ENCODE measurements at places on chromosomes 7 and 10.

GRCh38 chr10:101495324-101495925 is 92.6 kb downstream of the POLL start:
- peak; percentile 11 for DNase-seq

- no peak for DNase-seq
These were observed 136.5 kb upstream of the ETV1 start for GRCh38 chr7:14125998-14126397.

DNA sequence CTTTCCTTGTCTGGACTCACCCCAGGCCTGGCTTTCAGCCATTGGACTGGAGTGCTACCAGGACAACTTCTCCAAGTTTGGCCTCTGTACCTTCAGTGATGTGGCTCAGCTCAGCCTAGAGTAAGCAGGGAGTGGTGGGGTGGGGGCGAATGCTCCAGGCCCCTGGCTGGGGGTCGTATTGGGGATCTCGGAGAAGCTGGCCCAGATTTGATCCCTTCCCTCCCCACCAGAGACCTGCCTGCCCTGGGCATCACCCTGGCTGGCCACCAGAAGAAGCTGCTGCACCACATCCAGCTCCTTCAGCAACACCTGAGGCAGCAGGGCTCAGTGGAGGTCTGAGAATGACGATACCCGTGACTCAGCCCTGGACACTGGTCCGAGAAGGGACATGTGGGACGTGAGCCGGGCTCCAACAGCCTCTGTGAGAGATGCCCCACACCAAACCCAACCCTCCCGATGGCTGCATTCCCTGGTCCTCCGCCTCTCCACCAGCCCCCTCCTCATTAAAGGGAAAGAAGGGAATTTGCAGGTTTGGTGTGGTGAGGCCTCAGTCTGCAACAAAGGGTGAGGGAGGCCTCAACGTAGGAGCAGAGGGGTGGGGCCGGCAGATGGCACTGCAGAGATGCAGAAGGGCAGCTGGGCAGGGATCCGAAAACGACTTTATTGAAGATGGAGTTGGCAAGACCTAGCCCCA is 14.8 kb downstream of the TRPV6 start:
- no peak for DNase-seq

DNA sequence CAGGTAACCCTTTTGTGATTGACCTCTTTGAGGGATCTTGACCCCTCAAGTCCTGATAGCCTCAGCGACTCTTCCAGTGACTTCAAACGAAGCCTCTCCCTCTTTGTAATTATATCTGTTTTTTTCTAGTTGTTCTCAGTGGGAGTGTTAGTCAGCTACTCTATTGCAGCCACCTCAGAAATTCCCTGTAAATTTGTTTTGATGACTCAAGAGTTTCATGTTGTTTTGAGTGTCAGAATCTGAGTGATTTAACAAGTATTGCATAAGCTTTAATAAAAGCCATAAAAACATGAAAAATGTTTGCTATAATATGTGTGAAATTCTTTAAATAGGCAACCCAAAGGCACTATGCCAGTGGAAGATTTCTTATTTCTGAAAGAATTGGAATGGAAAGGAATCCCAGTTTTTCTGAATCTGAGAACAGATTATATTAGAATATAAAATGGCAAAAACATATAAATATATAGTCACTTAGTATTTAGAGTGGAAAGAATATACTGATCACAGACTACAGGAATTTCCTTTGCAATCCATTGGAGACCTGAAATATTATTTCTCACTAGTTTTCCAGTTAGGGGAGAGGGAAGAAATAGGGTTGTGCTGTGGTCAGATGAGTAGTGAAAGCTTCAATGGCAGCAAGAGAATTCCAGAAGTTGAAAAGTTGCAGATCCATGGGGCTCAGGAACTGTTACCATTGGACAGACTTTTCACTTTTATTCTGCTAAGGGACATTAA is 94.4 kb upstream of the SEMA3C start:
- peak; percentile 49 for DNase-seq

DNA sequence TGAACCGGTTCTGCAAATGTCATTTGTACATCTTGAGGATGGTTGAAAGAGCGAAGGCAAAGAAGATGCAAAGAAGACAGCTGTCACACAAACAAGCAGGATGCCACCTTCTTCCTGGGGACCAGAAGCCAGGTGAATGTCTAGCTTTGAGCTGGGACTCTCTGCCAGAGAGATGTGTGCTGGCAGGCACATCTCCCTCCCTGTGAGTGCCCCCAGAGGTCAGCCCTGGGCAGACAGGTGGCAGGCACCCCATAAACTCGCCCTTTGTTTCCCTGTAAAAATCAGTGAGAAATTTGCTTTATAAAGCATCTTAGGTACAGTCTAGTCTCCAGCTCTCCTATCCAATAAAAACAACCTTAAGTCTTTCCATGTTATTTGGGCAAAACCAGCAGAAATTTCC is 2.6 kb upstream of the TCERG1L start:
- DNase-seq = no peak

DNA sequence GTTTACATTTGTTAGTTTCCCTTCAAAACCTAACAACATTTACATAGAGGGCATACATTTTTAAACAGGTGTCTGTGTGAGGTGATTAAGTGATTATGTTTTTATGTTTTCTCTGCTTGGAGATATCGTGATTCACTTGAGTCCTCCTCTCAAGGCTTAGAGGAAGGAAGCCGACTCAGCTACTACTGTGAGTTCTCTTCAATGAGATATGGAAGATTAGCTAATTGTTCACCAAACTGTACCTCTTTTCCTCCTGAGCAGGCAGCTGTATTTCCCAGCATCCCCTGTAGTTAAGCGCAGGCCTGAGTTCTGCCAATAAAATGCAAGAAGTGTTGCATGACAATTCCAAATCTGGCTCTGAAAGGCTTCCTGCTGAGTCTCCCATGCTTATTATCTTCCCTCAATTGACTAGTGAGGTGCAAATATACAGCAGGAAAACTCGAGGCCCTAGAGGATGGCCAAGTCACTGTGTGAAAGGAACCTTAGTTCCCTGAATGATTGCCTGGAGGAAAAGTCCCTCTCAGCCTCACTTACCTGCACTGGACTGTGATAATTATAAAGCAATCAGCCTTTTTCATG is 528.7 kb downstream of the GRM8 start:
- DNase-seq = no peak

DNA sequence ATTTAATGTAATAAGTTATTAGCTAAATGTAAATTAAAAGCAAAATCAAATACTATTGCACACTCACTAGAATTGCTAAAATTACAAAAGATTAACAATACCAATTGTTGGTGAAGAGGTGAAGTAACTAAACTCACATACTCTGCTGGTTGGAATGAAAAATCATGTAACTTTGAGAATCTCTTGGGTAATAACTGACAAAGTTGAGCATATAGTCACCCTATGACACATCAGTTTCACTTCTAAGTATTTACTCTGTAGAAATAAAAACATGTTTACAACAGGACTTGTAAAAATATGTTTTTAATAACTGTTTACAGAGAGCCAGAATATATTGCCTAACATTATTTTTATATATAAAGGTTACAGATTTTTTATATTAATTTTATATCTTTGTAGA is 33.6 kb downstream of the CNTNAP2 start:
- no peak for DNase-seq

GRCh38 chr10:91422915-91423314 is 12.8 kb downstream of the HECTD2 start:
- DNase-seq = no peak

DNA sequence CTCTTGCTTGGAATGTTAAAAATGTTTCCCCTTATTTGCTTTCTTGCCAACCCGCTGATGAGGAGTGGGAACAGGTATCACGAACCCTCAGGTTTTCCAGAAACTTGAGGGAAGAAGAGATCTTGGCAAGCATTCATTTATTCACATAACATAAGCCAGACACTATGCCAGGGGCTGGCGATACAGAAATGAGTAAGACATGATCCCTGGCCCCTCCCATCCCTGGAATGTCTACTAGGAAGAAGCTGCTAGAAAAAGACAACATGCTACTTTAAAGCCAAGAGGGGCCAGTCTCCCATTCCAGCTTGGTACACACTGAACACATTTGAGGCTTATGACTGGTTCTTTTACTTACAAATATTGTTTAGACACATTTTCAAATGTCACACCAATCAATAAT is 26.4 kb downstream of the SLC35B4 start:
- DNase-seq = no peak

DNA sequence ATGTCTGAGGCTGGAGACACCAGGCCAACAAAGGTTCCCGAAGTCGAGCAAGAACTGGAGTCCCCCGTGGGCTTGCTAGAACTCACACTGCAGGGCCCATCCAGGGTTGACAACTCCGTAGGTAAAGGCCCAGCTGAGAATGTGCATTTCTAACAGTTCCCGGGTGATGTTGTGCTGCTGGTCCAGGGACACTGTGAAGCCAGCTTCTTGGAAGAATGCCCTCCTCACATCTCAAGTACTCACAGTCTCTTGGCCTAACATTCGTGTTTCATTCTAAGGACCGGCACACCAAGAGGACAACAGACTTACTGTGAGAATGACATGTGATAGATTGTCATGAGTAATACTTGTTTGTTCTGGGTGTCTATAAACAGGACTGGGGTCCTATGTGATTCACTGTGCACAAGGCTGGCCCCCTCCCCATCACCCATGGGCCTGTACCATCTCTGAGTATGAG is 682.3 kb upstream of the IGFBP3 start:
- no peak for DNase-seq

GRCh38 chr10:78687626-78688025 is 381.1 kb upstream of the ZMIZ1 start:
- DNase-seq = no peak

DNA sequence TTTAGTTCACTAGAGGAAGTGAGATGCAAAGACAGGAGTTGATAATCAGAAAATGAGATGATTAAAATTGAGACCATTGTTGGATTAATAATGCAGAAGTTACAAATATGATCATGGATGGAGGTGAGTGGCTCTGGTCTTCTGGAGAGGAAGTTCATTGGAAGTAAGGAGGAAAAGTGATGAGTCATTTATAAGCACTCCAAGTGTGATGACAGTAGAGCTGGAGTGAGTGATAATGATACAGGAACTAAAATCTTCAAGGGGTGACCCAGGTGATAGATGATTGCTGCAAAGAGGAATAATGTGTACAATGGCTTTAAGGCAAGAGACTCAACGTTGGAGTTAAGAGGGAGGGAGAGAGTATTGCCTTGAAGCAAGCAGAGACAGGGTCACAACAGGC is 20.7 kb downstream of the ZNF32 start:
- DNase-seq = no peak

- peak; percentile 56 for DNase-seq
These were observed 675 bp upstream of the SCD start for GRCh38 chr10:100346351-100346764.

DNA sequence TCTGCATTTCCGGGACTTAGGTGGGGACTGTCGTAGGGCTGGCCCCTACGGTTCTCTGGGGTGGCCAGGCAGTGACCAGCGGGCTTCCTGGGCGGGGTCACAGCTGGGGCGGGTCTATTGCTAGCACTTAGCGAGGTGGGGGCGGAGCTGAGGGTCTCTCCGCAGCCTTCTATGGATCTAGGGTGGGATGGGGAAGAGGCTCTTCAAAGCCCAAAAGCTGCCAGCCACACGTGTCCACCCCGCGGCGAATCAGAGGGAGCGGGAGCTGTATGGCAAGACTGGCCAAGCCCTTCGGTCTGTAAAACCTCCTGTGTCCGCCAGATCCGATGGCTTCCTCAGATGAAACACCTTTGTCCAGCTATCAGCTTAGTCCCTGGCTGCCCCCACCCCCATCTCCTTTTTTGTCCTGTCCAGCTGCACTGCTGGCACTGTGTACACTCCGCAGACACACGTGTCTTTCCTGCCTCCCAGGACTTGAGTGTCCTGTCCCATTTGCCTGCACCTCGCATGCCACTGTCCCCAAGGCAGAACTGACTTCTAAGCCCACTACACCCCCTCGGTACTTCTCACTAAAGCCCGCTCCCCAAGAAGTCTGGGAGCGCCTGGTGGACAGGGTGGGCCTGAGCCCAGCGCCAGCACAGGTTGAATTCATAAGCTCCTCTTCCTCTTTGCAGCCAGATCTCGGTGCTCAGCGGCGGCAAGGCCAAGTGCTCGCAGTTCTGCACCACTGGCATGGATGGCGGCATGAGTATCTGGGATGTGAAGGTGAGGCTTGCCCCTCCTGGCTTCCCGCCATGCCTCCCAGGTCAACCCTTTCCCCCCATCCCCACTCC is 14.8 kb downstream of the PDAP1 start:
- no peak for DNase-seq

- DNase-seq = no peak
These were observed 545.1 kb downstream of the SH2D4B start for GRCh38 chr10:81082621-81083376.

DNA sequence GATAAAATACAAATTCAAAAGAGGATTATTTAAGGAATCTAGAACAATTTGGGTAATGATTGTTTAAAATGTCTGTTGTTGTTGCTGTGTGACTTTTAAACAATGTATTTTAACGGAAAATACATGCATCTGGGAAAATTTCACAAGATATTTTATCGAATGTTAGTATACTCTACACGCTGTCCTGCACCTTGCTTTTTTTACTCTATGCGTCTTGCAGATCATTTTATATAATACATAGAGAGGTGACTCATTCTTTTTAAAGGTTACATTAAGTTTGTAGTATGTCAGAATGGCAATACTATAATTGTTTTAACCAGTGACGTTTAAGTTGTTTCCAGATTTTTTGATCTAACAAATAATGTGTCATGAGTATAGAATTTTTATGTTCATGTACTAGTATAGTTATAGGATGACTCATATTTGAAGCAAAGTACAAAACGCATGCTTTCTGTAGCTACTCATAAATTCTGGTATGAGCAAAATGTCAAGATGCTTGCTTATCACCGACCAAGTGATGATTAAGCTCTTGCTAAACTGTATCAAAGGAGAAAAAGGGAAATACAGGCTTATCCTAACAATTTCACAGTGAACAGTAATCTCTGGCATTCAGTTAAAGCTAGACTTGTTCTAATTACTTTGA is 4.9 kb downstream of the DKK1 start:
- DNase-seq = peak; percentile 67

- DNase-seq = no peak
These were observed 4.4 kb upstream of the RAMP3 start for GRCh38 chr7:45153233-45153632.

DNA sequence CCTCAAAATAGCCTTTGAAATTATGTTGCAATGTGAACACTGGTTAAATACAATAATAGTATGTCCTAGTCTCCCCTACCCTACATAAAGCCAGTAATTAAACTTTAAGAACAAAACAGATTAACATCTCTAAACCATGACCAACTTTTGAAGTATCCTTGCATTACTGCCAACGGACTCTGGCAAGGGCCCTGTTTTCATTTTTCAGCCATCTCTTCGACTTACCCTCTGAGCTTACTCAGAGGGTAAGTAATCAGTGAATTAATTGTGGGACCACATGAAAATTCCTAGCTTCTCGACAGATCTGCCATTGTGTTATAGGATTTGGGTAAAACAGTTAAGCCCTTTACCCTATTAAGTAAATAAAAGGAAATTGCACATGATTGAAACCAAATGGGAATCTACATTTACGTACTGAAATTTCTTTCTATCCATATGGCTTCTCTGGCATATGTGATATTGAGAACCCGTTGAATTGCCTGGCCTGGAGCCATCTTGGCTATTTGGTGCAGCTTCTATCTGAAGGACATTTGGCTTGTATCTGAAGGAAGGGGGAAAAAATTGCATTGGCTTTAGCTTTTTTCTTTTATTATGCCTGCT is 39.6 kb downstream of the DYNC1I1 start:
- no peak for DNase-seq

Measured in HTR-8/SVneo (cell line).